Stimulated activated CD4-positive, alpha-beta T cell treated with anti-CD3 and anti-CD28 coated beads, Interleukin-1b, Interleukin-23, amount 100 ng/mL, for 24 hours (primary cell): ENCODE measurements at places on chromosomes 7 and 10.
A peak's percentile ranks its signal among the peaks of the same experiment; 100 is the strongest.

GRCh38 chr10:11832042-11832441 lies 8.9 kb downstream of the PROSER2 start:
- DNase-seq, result no peak

DNA sequence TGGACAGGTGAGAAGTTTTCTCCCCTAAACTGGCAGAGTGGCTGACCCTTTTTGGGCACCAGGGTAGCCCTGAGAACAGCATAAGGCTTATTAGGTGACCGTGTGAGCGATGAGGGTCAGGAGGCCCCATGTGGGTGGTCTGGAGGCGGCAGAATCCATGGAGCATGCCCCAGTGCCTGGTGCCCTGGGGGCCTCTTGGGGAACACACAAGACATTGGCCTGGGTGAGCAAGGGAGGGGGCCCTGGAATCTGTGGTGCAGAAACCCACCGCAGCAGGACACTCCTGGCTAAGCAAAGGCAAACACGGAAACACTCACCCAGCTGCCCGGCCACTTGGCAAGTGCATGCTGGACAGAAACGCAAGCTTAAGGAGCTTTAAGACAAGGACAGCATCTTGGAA lies 29.5 kb downstream of the YKT6 start:
- no peak for DNase-seq

GRCh38 chr7:69374044-69374425 lies 224.2 kb upstream of the AUTS2 start:
- no peak for DNase-seq

DNA sequence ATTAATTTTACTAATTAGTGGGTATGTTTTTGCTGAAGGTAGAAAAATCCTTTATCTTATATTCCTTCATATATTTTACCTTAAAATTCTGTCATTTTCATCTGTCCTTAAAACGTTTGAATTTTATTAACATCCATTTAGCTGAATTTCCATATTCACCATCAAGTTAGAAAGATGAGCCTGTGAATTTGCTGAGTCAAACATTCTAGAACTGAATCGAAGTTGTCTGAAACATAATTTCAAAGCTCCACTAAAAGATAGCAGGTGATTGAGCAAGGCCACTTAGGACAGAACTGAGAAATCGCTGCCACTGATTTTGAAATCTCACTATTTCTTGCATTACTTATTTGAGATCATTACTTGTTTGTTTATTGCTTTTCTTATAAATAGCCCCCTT lies 17.5 kb downstream of the HGF start:
- no peak for DNase-seq

DNA sequence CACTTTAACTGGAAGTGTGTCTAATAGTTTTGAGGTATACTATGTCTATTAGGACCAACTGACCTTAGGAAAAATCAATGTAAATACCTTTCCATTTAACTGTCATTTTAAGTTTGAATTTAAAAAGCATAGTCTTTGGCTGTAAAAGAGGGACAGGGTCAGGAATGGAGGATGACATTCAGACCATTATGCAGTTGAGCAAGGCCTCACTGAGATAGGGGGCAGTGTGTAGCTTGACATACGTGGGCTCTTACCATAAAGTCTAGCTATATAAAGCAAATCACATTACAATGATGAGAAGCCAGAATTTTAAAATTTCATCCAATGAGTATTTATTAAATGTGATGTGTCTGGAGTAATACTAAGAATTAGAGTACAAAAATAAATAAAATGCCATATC lies 17.9 kb downstream of the PALS2 start:
- DNase-seq, result no peak

DNA sequence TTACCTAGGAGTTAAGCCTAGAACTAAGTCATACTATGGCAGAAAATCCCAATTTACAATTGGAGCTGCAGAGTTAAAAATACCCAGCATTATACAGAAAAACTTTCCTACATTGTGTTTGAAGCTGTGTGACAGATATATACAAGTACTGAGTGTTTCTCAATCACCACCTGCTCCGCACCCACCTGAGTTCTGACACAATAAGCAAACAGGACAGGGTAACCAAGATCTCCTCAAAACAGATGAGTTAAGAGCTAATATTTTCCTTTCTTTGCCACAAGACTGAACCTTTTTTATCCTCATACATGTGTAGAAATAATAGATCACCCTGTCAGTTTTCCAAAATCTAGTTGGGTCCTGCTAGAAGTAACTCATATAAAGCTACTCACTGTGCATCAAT lies 186.3 kb downstream of the DOCK4 start:
- no peak for DNase-seq

GRCh38 chr7:125347269-125347668 lies 417.6 kb upstream of the POT1 start:
- no peak for DNase-seq

DNA sequence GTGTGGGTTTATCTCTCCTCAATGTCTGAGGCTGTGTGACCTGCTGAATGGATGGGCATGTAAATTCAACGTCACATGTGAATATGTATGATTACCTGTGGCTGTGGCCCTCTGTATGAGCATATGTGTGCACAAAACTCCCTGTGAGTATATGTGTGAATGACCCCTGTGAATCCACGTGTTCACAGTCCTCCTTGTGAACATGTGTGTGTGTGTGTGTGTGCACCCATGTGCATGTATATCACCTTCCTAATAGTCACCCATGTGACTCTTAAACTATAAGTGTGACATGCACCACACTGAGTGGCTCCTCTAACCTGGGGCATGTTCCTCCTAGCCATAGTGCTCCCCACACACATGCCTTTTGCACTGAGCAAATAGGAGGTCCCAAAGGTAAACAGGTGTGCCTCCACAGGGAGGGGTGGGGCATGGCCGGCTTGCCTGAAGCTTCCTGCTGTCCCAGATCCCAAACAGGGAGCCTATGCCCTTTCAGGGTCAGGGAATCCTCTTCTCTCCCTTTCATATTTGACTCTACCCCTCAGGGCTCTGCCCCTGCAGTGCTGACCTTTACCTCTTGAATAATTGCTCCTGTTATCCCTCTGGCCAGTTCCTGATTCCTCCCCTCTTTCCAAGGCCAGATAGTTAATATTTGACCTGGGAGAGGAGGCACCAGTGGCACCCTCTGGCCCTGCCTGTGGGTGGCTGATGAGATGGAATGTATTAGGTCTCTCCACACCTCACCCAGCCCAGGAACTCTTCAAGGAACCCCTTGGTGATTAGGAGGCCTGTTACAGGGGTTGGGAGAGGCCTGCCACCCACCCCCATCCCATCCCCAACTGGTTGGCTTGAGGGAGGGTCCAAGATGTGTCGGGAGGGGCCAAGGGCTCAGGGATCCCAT lies 1.9 kb downstream of the SEMA4G start:
- no peak for DNase-seq

GRCh38 chr7:64999165-65000004 lies 7.1 kb downstream of the ERV3-1 start:
- no peak for DNase-seq

DNA sequence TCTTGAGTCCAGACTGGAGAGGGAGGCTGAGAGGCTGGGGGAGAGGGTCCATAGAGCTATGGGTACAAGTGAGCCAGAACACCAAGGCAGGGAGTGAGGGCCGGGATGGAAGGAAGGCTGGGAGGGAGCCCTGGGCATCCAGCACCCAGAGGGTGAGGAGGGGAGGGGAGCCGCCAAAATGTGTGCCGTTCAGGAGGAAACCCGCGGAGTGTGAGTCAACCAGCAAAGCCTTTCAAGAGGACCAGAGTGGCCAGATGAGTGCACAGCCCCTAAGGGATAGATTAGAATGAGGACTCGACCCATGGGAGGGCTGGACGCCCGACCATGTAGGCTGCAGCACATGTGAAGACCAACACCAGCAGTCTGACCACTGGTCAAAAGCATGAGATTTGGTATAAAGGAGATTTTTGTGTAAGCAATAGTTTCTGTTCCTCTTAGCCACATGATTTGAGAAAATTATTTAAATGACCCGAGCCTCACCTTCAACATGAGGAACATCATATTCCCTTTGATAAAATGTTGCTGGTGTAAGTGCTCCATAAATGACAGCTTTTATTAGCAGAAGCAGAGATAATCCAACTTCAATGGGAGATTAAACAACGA lies 179.7 kb upstream of the GRB10 start:
- no peak for DNase-seq

GRCh38 chr10:3412071-3412582 lies 239.5 kb upstream of the PITRM1 start:
- no peak for DNase-seq

DNA sequence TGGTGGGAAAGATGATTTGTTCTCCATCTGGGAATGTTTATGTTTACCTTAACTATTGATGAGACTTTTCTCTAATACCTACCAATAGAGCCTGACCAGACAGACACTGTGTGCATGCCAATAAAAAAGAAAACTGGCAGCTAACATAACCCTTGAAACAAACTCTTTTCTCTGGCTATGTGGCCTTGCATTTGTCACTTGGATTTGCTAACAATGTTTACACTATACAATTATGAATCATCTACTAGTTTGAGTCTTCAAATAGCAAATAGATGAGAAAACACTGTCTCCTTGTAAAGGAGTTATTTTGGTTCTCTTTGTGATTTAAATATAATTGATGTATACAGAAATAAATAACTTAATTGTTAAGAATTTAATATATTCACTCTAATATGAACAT lies 273.1 kb downstream of the SEMA3D start:
- no peak for DNase-seq

GRCh38 chr10:28343987-28344895 lies 41.4 kb upstream of the MPP7 start:
- DNase-seq, result no peak

- DNase-seq, result no peak
Measured at GRCh38 chr10:2981361-2981801, 86.0 kb upstream of the PFKP start.

DNA sequence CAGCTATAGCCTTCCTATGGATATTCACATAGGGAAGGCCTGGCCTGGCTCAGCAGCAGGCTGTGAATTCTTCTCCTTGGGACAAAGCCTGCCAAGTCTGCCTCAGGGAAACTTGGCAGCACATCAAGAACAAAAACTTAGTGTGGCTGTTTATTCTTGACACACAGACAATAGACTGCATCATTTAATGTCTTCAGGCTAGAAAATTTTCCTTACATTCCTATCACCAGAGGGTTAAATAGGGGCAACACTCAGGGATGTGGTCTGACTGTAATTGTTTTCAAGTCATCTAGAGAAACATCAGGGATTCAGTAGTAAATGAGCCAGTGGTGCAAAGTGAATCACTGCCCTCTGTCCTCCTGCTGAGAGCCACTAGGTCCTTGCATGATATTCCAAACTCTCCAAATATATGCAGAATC lies 137.3 kb downstream of the SEMA3C start:
- no peak for DNase-seq

DNA sequence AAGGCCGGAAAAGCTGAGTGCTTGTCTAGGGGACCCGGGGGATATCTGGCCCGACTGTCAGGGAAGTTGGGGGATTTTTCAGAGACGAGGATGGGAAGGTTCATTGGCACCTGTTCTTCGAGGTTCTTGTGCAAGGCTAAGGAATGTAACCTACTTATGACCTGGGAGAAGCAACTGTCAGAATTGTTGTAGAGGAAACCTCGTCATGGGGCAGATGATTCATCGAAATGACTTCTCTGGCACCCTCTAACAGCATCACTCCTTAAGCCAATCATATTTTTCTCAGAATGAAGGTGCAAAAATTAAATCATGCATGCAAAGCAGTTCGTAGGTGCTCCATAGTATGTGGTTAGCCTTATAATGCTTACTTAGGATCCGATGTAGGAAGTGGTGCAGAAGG lies 58.6 kb downstream of the PLXDC2 start:
- no peak for DNase-seq

DNA sequence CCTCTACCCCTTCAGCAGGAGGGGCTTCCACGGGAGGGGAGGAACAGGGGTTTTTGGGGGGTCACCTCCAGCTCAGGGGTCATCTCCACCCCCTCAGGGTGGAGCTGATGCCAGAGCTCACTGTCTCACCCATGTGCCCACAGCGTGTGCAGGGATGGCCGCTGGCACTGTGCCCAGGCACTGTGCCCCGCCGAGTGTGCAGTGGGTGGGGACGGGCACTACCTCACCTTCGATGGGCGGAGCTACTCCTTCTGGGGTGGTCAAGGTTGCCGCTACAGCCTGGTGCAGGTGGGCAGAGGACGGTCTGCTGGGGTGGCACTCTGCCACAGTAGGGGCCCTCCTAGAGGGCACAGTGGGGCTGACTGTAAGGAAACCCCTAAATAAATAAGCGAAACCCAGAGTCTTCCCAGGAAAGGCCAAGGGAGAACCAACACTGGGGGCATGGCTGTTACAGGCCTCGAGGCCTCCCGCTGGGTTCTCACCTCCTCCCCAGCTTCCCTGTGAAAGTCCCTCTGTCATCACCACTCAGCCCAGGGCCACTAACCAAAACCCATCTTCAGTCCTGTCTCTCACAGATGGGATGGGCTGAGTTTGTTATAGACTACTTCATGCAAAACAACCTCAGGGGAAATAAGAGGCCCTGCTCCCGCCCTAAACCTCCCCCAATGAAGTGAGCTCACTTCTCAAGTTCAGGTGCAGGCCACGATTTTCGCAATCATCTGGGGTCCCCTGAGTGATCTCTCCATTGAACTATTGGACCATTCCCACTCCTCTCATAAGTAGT lies 7.4 kb upstream of the ZNF467 start:
- no peak for DNase-seq

DNA sequence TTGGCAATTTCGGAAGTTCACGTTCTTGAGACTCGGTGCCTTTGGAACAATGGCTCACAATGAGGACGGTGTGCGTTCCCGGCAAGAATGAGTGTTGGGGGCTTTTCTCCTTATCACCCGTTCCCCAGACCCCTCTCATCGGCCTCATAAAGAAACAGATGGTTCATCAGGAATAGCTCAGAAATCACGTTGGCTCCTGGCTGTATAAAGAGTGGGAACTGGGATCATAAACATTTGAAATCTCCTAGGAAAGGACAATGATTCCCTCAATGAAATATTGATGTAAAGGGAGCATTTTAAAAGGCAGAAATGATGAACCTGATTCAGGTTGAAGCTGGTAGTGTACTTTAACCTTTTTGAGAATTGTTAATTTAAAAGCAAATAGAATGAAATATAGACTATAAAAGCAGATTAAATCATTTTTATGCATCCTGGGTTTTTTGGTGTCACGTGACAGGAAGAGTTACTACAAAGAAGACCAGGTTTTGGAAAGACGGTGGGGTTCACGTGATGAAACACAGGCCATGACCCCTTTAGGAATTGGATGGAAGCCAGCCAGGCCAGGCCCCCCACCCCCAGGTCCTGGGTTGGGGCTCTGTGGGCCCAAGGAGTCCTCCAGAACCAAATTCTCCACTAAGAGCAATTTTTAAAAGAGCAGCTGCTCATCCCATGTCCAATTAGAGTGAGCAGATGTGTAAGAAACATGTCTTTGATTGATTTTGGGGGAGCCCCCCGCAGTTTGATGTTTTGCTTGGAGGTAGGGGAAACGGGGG lies 63.0 kb downstream of the CUX1 start:
- no peak for DNase-seq

DNA sequence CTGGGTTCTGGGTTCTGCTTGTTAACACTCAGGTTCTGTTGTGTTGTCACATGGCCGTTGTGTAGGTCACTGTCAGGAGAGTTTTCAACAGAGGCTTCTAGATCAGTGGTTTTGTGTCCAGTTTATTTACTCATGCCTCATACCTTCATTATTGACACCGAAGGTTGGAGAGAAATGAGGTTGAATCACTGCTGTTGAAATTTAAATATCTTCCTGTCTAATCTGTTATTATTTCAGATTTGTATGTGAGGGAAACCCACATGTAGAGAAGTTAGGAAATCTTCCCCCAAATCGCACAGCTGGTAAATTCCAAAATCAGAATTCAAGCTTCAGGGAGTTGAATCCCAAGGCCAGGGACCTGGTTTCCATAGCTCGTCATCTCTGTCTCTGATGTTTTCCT lies 28.3 kb upstream of the KLF6 start:
- no peak for DNase-seq

- DNase-seq, result peak; percentile 16
Measured at GRCh38 chr10:131786756-131787605, 113.8 kb upstream of the PPP2R2D start.
